NCI-H1105 treated with DMSO at 0.1 percent for 48 hours (cell line): ENCODE measurements at places on chromosomes 11 and 22.
A peak's percentile ranks its signal among the peaks of the same experiment; 100 is the strongest.

DNA sequence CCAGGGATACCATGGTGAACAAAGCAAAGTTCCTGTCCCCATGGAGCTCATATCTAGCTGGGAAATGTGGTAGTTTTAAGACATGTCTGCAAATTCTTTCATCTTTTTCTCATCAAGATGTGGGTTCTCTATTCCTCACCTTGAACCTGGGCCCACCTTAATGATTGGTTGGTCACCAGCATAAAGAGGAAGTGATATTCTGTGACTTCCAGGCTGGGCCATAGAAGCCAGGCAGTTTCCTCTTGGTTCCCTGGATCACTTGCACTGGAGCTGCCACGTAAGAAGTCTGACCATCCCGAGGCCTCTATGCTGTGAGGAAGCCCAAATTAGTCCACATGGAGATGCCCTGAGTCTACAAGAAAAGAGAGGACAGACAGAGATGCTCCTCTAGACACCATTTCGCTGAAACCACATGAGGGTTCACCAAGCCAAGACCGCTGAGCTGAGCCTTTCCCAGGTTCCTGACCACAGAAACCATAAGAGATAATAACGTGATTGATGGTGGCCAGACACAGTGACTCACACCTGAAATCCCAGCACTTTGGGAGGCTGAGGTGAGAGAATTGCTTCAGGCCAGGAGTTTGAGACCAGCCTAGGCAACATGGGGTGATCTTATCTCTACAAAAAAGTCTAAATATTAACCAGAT, 119.5 kb upstream of the ISX start:
- no peak for DNase-seq

DNA sequence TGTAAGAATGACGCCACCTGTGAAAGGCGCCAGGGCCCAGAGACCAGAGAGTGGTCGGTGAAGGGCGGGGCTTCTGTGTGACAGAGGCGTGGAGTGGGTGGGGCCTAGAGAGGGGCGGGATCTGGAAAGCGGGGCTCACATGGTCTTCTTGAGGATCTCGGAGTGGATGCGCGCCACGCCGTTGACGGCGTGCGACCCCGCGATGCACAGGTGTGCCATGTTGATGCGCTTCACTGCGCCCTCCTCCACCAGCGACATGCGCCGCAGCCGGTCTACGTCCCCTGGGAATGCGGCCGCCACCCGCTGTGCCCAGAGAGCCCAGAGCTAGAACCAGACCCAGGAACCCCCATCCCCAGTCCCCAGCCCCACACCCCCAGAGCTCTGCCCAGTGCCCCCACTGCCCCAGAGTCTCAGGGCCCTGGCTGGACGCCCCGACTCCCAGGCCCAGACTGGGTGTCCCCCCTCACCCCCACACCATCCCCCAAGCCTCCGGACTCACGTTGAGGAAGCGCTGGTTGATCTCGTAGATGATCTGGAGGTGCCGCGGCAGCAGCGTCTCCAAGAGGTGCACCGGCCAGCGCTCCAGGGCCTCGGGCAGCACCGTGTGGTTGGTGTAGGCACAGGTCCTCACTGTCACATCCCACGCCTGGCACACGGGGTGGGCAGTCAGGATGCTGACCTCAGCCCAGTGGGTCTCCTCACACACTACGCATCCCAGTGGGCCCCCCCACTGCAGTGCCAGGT, 6.2 kb downstream of the PYGM start:
- DNase-seq, result no peak

GRCh38 chr11:11414996-11415395, 61.9 kb upstream of the CSNK2A3 start:
- no peak for DNase-seq

DNA sequence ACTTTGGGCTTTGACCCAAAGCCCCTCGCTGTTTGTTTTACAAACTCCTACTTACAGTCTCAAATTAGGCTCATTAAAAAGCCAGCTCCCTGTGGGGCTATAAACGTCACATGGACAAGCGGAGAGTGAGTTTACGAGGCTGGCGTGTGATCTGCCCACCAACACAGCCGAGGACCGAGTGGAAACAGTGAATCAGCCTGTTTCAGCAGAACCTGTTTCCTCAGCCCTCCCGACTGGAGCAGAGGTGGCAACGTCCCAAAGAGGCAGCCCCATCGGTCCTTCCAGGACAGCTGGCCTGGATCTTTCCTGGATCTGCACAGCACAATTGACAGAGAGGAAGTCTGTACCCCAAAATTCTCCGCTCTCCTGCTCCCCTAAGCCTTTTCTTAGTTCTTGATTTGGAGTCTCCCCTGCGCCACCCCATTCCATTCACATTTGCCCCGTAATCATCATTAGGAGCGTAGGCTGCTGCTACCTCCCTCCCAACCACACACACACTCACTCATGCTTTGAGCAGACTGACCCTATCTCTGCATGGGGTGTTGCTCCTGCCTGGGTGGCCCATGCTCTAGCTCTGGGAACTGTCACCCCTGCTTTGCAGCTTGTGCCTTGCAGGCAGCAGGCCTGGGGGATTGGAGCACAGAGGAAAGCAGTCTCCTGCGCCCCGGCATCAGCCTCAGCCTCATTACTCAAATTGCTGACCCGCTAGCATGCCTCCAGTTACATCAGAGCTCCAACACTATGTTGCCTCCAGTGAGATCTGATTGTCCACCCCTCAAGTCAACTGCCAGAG, 117.8 kb downstream of the NAT10 start:
- DNase-seq, result no peak

DNA sequence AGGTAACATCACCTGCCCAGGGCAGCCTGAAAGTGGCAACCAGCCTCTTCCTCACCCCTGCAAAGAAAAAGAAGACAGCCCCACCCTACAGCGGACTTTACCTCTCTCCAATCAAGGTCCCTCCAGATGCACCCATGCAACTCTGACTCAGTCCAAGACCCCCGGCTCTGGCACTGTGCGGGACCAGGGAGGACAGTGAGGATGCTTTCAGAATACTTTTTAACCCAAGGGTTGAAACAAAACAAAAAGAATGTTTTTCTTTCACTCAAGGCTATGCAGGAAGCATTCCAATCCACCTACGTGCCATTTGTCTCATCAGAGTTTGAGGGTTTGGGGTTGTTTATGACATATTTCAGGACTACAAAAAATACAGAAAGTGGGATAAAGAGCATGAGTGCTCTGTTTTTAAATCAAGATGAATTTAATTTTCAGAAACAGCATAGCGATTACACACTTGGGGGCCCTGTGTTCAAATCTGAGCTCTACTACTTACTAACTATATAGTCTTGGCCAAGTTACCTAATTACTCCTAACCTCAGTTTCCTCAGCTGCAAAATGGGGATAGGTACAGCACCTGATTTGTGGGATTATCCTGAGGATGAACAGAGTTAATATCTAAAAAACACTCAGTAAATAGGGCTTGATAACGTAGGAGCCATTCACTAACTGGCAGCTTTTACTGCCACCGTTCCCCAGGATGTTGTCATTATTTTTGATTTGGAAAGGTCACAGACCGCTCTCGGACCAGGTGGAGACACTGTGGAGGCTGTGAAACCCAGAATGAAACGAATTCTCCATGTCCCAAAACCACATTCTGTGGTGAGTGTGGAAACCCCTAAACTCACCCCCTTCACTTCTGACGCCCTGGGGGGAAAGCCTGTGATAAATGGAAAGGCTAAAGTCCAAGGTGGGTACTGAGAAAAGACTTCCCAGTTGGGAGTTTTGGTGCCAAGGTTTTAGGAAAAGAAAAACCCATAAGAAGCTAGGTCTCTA, 5.6 kb downstream of the PLAAT3 start:
- no peak for DNase-seq

GRCh38 chr11:45411228-45411946, 125.2 kb upstream of the SYT13 start:
- no peak for DNase-seq

DNA sequence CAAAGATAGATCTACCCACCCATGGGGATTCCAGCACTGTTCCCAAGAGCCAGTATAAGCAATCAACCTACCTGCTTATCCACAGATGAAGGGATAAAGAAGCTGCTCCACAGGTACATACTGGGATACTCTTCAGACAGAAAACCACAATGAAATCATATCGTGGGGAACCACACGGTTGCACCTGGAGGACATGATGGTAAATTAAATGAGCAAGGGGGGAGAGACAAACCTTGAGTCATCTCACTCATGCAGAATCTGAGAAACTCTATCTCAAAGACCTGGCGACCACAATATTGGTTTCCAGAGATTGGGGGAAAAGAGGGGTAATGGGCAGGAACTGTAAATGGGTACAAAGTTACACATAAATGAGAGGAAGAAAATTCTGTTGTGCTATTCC, 14.5 kb downstream of the RGL4 start:
- DNase-seq, result no peak

DNA sequence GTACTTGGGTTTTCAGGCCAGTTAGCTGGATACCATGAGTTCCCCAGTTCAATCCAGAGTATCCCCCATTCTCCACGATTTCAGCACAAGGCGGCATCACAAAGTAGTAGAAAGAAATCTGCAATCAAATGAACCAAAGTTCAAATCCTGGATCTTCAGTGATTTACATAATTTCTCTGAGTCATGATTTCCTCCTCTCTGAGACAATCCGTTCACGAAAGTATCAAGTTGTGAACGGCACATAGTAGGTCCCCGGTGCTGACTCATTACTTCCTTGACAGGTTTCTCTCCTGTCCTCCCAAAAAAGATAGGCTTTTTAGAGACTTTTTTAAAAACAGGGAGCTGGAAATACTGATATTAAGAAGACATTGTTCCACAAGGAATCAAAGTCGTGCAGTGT, 69.1 kb upstream of the AKIP1 start:
- no peak for DNase-seq

- no peak for DNase-seq
These were observed 65.4 kb downstream of the PRR5L start for GRCh38 chr11:36361472-36361871.

GRCh38 chr11:113647856-113648255, 58.3 kb downstream of the TMPRSS5 start:
- DNase-seq, result no peak

DNA sequence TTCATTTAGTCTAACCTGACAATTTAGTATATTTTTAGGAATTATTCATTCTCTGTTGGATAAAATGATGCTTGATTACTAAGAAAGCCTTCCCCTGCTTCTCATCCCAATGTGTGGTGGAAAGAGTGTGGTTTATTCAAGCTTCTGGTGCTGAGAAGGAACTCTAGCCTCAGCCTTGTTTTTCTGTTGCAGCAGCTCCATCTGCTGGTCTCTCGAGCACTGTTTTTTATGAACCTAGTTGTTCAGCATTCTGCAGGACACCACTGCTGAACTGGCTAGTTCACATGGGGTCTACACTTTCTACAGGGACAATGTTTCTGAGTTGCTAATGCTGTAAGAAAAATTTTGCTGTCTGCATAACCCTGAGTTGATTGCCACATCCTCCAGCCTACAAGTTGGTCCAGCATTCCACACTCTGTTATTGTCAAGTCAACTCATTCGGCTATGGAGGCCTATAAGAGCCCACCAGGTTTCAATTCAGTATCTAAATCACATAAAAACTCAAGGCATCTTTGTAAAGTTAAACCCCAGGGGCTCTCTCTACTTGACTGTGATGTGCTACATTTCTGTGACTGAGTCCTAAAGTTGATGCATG, 14.3 kb downstream of the OR2AG2 start:
- peak; percentile 45 for DNase-seq

DNA sequence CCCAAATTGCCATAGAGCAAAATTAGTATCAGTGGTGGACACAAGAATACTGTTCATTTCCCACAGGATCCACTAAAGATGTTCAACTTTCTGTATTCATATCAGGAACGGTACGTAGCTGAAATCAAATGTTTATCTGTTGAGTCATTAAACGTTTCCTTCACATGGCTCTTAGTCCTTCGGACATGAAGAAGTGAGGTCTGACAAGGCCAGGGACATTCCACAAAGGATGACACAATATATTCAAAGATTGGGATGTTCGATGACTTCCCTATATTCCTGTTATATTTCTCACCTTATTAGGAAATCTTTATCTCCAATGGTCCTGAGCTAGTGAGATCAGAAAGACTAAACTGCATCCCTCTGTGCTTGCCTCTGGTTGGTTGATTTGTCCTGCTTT, 129.0 kb downstream of the ETS1 start:
- no peak for DNase-seq

DNA sequence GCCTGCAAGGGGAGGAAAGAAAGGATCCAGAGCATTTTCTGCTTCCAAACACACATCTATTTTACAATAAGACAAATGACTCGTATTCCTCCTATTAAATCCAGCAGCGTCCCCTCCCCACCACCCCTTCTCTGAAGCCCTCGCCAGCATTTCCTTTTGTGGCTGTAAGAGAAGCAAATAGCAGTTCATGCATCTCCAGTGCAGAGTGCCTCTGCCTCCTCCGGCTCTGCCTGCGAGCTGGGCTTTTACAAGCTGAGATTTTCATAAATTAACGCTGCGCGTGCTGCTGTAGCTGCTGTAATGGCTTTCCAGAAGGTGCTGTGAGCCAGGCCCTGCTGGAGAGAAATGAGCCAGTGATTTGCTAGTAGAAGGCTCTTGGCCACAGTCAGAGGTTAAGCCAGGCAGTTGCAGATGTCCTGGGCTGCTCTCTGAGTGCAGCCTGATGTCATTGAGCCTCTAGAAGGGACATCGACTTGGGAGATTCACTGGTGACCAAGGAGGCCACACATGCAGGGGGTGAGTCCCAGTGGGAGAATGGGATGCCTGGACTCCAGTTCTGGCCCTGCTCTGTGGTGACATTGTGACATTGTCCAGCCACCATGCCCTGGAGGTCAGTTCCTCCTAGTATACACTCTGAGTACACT, 134.5 kb upstream of the NAV2 start:
- DNase-seq, result no peak

DNA sequence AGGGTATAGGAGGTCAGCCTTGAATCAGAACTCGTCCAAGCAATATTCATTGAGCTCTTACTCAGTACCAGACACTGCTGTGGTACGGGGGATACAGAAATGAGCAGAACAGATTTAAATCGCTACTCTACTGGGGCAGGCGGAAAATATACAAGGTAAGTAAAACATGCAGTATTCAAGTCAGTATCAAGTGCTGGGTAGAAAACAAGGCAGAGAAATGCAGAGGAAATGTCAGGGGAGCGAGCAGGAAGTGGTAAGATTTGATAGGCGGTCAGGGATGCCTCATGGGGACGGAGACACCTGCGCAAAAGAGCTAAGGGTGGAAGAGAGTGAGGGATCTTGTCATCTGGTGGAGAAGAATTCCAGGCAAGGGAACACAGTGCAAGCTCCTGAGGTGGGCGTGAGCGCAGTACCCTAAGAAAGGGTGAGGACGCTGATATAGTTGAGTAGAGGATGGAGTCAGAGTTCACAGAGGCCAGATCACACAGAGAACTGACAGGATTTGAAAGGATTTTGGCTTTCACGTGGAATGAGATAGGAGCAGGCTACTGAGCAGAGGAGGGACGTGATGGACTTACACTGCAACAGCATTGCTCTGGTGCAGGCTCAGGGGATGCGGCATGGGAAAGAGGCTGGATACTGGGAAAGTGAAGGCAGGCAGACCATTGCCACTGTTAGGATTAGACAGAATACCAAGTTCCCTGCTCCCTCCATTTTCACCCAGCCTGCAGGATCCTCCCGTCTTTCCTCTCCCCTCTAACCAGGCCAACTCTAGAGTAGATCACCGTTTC, 35.8 kb downstream of the SC5D start:
- DNase-seq, result no peak

GRCh38 chr11:108223348-108224149, 682 bp downstream of the ATM start:
- DNase-seq, result peak; percentile 19

- no peak for DNase-seq
These were observed 3.1 kb upstream of the SH3BP1 start for GRCh38 chr22:37636186-37636948.
